Tibial artery (tissue), 4 donors: ENCODE measurements at places on chromosomes 5 and 9.

GRCh38 chr5:45847877-45848276, 151.7 kb upstream of the HCN1 start:
- no peak for DNase-seq

- no peak for DNase-seq
Observed at GRCh38 chr5:2556375-2556966, 195.0 kb downstream of the IRX2 start.

- no peak for DNase-seq
Observed at GRCh38 chr9:13213337-13213736, 66.2 kb downstream of the MPDZ start.

GRCh38 chr5:78546276-78546996, 102.1 kb downstream of the LHFPL2 start:
- DNase-seq, result no peak

DNA sequence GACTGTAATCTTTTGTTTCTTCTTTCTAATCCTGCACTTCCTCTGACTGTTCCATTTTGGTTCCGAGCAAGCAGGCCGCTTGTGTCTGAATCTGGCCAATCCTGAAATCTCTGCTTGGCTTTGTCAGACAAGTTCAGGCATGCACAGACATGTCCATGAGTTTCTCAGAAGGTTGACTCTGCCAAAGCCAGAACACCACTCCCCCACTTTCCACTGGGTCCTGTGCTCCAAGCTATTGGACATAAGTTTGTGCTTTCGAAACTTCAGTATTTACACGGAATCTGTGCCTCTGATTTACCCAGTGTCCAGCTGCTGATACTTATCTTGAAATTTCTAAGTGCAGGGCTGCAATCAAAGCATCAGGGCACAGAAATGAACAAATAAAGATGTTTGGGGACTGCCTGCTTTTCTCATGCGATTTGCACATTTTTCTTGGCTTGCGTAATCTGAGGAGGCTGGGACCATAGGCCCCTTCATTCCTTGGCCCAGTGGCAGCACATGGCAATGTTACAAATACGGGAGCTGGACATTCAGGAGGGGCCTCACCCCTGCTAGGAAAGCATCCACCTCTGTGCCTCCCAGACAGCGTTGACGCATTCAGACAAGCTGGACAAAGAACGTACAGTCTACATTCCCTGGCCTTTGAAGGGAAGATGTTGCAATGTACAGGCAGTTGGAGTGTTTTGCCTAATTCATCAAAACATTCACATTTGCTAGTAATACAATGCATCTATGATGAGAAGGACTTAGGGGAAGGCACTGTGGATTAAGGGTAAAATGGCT, 209.2 kb upstream of the PAPPA start:
- DNase-seq, result peak; percentile 81

GRCh38 chr9:673264-673965, 168.1 kb upstream of the DMRT1 start:
- no peak for DNase-seq

DNA sequence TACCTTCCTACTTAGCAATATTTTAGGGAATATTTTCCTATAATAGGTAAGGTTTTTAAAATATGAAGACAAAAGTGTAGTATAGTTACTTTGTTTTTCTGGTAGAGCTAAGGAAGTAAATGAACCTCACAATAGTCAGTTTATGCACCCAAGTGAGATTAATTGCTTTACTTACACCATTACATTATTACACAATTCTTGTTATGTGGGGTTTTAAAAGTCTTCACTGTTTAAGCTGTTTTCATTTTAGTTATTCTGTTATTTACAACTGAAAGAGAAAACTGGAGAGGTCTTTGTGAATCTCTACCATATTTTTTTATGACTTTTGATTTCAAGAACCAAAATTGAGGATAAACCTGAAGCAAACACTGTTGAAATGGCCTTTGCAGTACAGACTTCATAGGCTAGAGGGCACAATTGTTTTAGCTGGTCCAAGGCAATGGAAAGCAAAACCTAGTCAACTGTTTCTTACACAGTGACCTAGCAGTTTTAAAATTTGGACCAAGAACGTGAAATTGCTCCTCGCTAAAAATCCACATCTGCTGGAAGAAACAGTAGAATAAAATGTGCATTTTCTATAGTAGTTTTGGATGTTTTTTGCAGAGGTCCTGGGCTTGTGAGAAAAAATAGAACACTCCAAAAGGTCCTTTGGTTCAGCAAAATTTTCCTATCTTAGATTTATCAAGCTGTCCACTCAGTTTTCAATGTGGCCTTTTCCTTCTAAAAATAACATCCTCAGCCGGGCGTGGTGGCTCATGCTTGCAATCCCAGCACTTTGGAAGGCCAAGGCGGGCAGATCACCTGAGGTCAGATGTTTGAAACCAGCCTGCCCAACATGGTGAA, 66.4 kb upstream of the FER start:
- DNase-seq, result peak; percentile 72

DNA sequence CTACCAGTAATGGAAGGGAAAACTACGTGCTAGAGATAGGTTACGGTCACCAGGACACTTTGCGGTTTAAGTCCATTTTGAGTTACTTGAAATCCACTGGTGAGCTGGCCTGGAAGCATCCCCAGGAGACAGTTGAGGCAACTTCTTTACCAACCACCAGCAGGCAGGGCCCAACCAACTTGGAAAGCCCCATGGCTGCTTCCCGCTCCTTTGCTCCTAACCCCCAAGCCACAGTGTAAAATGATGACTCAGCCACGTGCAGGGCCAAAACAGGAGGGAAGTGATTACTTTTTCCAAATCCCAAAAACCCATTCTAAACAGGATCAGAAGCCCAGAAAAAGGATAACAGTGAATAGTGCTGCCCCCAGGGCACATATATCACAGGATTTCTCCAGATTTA, 87.4 kb downstream of the PAX5 start:
- peak; percentile 21 for DNase-seq

GRCh38 chr9:28518439-28518838, 945.2 kb upstream of the C9orf72 start:
- no peak for DNase-seq

DNA sequence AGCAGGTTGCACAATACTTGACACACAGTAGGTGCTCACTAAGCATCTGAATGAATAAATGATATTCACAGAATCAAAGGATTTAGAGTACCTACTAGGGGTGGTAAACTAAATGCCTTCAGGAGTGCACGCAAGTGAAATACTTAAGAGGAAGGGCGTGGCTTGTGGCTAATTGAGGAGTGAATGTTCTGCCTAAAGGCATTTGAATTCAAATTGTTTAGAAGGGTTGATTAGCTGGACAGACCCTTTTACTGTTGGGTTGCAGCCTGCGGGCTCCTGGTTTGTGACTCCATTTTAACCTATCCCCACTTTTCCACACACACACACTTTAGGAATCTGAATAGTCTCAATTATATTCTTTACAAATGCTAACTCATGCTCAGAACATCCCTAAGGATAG, 63.1 kb downstream of the PPP2R2B start:
- DNase-seq, result no peak

DNA sequence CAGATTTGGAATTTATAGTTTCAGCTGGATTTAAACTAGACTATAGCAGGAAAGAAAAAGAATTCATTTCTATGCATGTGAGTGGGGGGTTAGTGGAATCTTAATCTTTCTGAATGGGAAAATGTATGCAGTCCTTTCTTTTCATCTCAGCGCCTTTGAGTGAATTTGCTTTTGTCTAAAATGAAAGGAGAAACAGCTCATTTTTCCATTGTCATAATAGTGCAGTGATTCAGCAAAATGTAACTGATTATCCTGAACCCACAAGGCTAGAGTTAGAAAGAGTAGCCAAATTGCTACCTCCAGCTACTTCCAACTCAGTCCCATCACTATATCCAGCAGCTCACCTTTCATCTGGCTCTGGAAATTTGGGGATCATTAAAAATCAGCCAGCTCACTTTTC, 134.4 kb downstream of the ADAMTSL1 start:
- no peak for DNase-seq

DNA sequence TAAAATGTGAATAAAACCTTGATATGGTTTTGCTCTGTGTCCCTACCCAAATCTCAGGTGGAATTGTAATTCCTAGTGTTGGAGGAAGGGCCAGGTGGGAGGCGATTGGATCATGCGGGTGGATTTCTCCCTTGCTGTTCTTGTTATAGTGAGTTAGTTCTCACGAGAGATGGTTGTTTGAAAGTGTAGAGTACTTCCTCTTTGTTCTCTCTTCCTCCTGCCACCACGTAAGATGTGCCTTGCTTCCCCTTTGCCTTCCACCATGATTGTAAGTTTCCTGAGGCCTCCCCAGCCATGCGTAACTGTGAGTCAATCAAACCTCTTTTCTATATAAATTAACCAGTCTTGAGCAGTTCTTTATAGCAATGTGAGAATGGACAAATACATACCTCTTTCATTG, 34.9 kb downstream of the TARS1 start:
- DNase-seq, result no peak

DNA sequence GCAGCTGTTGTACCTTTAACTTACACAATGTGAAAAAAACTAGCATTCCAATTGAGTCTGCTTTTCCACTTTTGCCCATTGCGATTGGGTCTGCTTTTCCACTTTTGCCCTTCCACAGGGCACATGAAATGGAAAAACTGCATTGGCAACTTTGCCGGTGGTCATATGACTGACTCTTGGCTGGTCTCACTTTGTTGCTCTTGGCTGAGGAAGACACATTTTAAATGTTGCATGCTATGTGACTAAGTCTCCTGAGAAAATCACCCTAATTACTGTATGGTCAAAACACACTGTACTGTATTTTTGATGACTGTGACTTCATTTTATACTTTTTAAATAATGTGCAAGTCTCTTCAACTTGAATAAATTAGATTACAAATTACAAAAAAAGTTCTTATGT, 1.6 kb upstream of the OXCT1 start:
- peak; percentile 85 for DNase-seq

GRCh38 chr9:5566054-5566618, 55.8 kb downstream of the PDCD1LG2 start:
- DNase-seq, result no peak

GRCh38 chr5:10585518-10585915, 21.6 kb downstream of the ANKRD33B start:
- peak; percentile 46 for DNase-seq

DNA sequence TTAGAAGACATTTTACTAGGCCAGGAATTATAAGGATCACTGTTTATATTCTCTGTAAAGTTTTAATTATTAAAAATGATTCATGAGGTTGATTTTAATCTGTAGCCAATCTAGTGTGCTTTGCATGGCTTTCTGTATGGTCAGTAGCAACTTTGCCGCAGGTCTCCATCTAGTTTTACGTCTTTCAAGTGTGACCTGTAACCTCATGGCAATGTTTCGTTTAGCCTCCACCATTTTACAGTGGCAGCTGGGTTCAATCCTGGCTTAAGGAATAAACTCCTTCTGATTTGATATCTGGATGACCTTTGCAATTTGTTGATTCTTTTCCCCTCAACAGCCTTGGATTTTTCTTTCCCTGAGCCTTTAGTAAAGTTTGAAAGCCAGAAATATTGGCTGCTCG, 434.5 kb upstream of the CDH9 start:
- DNase-seq, result no peak

GRCh38 chr9:84570482-84571154, 98.9 kb upstream of the NTRK2 start:
- no peak for DNase-seq

- no peak for DNase-seq
Observed at GRCh38 chr9:12544700-12545099, 148.5 kb upstream of the TYRP1 start.

GRCh38 chr5:159100025-159100781, 487 bp upstream of the EBF1 start:
- peak; percentile 94 for DNase-seq

GRCh38 chr5:36569491-36569890, 36.9 kb upstream of the SLC1A3 start:
- DNase-seq, result peak; percentile 64

DNA sequence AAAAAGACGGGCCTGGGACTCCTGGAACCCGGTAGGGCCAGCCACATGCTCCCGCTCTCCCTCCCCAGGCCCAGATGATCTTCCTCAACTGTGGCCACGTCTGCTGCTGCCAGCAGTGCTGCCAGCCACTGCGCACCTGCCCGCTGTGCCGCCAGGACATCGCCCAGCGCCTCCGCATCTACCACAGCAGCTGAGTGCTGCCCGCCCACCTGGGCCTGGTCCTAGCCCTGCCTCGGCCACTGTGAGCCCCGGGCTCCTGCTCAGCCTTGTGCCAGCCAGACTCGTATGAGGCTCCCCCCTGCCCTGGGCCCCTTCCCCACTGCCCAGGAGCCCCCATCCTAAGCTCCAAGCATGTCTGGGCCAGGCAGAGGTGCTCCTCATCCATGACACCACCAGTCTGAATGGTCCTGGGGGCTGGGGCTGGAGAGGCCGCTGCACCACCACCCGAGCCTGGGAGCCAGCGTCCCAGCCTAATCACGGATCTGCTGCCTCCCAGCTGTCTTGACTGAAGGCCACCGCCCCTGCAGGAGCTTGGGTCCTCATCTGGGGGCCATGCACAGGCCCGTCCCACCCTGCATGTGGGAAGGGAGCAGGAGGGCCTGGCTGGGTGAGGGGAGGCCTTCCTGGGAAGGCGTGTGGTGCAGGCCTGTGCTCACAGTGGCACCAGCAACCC, 51.5 kb downstream of the LRSAM1 start:
- DNase-seq, result no peak

- no peak for DNase-seq
Observed at GRCh38 chr5:139768807-139769465, 26.7 kb upstream of the PSD2 start.

GRCh38 chr9:137115394-137116026, 977 bp upstream of the DPP7 start:
- DNase-seq, result no peak

GRCh38 chr5:145701404-145701803, 133.7 kb downstream of the PRELID2 start:
- DNase-seq, result no peak

DNA sequence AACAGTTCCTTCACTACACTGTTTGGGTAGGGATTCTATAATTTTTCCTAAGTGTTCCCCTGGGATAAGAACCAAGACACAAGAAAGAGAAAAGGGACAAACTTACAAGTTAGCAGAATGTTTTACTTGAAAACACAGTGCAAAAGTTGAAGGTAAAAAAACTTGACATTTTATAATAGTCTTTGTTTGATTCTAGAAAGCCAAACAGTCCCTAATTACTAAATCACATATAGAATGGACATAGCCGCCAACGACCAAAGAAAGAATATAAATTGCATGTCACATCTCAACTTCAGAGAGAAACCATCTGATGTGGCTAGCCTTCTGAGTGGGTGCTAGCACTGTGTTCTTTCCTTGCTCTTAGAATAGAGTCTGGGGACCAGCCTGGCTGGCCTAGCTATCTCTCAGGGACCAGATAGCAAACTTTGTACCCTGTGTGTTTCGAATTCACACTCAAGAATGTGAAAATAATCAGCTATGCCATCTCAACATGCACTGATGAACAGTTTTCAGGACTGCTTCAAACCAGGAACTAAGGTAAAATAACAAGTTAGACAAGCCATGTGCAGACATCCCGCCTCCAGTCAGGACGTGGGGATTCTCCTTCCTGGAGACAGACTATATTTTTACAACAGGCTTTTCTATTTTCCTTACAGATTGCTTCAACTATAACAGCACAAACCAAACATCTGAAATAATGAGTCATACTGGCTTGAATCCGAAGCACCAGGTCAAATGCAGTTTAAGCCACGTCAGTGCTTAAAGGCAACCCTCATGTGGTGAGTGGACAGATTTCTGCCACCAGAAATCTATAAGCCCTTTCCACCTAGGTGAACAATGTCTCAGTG, 53.7 kb downstream of the LHFPL2 start:
- DNase-seq, result no peak

GRCh38 chr5:142079306-142079721, 29.3 kb upstream of the NDFIP1 start:
- no peak for DNase-seq
